EL (cell line): ENCODE measurements at places on chromosomes 6 and 20.

DNA sequence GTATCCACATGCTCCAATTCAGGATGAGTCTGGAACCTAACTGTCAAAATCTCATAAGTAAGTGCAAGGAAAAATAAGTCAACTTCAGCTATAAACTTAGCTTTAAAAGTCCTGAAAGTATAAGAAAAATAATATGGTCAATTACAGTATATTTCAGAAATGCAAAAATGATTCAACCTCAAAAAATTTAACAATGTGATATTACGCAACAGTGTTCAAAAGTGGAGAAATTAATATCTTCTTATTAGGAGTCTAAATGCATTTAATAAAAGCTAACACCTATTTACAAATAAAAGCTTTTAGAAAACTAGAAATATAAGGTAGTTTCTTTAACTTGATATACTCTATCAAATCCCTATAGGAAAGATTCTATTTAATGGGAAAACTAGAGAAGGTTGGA, 111.2 kb upstream of the OPRM1 start:
- DNase-seq = no peak

GRCh38 chr20:4689220-4689619, 32.5 kb upstream of the PRND start:
- no peak for DNase-seq

- DNase-seq = no peak
Observed at GRCh38 chr6:166906376-166907044, 49.8 kb downstream of the RNASET2 start.

DNA sequence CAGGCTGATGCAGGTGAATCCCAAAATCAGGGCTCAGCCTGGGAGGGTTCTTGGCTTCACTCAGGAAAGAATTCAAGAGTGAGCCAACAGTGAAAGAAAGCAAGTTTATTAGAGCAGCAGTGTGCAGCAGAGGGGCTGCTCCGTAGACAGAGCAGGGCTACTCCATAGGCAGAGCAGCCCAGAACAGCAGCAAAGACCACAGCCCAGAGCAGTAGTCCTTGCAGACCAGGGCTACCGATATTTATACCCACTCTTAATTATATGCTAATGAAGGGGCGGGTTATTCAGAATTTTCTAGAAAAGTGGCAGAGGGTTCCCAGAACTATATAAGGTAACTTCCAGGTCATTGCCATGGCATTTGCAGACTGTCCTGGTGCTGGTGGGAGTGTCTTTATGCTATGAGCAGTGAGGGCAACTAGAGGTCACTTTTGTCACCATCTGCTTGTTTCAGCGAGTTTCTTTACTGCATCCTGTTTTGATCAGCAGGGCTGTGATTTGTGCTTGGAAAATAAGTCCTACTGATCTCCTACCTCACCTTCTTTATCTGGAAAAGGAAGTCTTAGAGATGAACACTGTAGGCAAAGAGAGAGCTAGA, 39.8 kb upstream of the PTPN1 start:
- DNase-seq = no peak

DNA sequence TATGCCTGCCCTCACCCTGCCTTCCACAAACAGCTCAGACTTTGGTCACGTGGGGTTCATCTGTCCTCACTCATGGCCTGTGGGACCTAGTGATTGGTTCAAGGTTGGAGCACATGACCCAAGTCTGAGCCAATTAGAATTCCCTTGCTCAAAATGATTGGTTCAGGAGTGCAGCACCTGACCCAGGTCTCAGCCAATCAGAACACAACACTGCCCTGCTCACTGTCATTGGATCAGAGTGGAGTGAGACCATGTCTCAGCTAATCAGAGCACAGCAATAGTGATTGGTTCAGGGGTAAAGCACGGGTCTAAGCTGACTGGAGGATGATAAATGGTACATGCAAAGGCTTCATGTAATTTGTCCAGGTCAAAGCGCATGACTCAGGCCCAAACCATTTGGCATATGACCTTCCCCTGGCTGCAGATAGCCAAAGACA, 102.2 kb downstream of the PREX1 start:
- DNase-seq = peak; percentile 77

DNA sequence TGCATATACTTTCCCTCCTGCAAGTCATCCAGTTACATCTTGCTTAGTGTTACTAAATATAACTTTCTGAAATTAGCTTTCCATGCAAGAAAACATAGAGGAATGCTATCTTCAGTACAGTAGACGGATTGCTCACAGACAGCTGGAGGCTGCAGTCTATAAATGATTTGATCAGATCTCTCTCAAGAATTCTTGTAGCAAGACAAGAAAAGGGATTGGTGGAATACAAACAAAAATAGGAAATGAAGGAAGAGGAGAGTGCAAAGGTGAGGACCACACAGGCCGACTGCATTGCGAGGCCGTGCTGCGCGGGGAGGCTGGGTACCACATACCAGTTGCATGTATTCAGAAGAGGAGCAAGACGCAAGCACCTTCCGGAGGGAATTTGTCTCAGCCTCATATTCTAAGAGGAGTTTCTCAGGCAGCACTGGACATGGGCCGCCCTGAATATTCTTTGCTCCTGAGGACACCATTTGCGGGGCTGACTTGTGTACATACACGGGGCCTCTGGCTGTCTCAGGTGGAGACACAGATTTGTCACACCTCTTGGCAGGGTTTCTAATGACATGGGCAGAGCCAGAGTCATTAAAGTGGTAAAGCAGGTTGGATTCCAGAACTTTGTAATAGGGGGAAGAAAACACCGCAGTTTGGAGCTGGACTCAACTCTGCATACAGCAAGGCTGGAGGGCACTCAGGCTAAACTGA, 22.7 kb upstream of the KIF25 start:
- DNase-seq = no peak

DNA sequence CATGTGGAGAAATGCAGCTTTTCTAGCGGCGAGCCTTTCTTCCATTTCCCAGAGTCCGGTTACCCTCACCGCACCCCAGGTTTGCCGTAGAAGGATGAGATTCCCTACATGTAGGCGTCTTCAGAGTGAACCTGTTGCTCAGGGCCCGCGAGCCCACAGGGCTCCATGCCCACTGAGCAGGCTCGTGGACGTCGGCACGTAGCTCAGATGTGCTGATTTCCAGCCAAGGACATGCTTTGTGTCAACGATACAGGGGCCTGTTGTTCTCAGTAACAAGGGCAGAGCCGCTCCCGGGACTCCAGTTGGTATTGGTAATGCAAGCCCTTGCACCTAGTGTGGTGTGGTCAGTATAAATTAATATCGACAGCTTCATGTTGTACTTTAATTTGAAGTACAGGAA, 159.6 kb downstream of the MTHFD1L start:
- no peak for DNase-seq

GRCh38 chr6:154974485-154975149, 20.5 kb upstream of the TIAM2 start:
- DNase-seq = no peak

DNA sequence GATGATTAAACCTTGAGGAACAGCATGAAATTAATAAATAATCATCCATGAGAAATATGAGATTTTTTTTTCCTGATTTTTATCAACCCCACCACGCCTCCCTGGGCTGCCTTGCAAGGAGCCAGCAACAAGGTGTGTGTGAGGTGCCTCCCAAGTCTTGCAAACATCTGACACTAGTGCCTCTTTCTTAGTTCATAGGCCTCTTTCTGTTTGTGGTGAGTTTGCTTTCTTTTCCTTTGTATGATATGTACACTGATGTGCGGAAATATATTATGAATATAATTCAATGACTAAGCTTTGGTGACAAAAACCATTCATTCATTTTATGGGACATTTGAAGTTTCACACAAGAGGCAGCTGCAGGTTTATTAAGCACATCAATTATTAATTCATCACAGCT, 63.2 kb upstream of the SYNDIG1 start:
- no peak for DNase-seq
